ENCODE measurements at places on chromosomes 5 and 9.

DNA sequence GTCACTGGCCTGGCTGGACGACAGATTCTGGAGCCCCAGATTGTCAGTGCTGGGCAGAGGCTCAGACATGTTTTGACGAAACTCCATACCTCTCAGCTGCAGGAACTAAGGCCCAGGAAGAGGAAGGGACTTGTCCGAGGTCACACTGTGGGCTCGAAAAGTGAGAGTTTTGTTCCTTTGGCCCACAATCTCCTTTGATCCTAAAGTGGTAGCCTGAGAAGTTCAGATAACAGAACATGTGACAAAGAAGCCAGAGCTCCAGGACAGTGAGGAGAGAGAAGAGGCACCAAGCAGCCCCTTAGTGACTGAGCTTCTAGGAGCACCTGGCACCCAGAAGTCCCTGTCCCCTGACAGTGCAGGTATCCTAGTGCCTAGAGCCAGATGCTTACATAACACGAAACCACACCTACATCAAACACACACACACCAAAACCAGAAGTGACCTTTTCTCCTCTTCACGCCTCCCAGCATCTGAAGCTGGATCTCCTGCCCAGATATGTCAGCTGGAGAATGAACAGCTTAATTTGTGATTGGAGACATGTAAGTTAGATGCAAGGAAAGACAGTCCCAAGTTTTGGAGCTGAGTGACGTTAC is 88.9 kb downstream of the ADRB2 start:
- DNase-seq: no peak

DNA sequence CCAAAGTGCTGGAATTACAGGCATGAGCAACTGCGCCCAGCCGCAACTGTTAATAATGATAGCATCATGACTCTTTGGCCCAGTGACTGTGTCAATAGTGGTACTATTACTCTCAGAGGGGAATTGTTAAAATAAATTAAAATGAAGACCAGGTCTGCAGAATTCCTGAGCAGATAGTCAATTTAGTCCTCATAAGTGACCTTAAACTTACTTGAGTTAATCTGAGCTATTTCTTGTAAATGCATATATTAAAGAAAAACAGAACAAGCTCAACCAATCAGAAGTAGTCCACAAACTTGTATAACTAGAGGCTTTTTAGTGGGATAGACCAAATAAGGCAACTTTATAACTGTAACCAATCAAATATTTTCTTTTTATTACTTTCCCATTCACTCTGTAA is 1.7 kb upstream of the RECK start:
- no peak for DNase-seq

DNA sequence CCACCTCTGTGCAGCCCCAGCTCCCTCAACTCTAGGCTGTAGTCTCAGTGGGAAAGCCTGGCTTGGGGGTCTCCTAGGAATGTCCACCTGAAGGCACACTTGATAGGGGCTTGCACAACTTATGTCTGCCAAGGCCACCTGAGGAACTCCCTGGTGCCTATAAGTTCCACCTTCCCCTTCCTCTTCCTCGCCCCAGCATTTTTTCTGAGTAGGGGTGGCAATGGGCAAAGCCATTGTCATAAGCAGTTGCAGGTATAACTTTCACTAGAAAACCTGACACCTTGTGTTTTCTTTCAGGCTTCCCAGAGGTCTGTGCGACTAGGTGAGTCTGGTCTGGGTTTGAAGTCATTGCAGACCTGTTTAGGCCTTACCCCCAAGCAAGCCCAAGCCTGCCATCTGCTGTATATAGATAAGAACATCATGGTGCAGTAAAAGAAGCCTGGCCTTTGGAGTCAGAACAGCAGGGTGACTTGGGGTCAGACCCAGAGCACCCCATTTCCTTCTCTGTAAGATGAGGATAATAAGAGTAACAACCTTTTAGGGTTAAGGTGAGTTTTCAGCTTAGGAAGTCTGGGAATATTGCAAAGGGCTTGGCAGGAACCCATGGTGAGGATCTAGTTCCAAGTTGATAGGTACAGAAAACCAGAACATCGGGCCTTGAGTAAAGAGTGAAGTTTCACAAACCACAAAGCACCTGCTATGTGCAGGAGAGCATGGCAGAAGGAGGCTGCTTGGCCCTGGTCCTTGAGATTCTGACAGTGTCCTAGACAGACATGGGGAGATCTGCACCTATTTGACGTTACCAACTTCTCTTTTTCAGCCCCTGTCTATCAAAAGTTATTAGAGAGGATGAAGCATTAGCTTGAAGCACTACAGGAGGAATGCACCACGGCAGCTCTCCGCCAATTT is 33.8 kb downstream of the TGFBI start:
- no peak for DNase-seq

DNA sequence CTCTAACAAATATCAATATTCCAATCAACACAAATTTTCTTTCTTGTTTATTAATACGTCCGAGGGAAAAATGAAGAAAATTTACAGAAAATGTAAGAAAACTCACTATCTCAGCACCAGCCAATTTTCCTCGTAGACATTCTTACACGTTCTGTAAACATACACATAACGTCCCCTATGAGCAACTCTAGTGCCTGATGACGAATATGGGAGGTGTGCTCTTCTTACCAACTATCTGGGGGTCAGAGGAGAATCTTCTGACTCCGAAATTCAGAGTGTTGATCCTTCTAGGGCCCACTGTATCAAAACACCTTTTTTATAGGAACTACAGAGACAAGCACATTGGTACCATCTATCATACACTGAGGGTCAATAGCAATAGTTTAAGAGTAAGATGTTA is 198.7 kb downstream of the GAPVD1 start:
- no peak for DNase-seq

DNA sequence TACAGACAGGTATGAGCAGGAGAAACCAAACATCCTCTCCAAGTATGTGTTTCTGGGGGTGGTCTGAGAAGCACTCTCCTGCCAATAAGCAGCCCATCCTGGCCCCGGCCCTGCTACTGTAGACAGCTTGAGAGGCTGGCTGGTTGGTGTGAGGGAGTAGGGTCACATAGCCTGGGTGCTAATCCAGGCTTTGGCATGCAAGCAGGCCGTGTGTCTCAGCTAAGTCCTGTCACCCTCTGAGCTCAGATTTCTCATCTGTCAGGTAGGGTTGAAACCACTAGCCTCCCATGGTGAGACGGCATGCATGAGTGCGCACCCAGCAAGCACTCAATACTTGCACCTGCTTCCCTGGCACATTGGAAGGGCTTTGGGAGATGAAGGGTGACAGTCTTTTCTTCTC is 49.8 kb upstream of the PHYKPL start:
- no peak for DNase-seq

- no peak for DNase-seq
These were observed 191.1 kb downstream of the EBF1 start for GRCh38 chr5:158908425-158909220.

GRCh38 chr9:93630806-93631411 is 54.5 kb downstream of the PHF2 start:
- no peak for DNase-seq

GRCh38 chr9:77556396-77556795 is 91.7 kb downstream of the GNA14 start:
- DNase-seq: no peak

DNA sequence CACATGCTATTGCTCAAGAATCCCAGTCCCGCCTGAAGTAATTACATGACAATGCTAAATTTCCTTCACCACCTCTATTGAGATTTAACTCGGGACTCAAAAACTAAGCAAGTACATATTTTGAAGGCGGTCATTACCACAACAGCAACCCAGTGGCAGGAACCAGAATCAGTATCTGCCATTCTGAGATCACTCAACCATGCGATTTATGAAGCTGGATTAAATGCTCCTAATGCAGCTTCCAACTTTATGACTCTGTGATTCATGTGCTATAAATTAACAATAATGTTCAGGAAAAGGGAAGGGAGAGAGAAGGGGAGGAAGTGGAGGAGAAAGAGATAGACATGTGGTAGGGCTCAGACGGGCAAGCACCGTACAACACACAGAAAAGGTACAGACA is 194.7 kb downstream of the DNAH5 start:
- DNase-seq: no peak

DNA sequence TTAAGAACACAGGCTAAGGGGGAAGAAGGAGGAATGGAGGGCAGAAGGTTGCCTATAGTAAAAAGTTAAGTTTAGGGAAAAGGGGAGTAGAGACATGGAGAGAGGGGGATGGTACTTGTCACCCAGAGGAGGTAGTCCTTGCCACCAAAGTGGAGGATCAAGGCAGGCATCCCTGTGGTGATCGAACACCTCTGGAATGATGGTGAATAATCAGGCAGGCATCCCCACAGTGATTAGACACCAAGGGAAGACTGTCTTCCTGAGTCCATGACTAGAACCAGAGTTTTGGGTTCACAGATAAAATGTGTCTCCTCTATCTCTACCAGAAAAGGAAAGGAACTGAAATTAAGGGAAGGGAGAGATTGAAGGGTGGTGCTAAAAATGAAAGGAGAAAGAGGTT is 19.2 kb upstream of the HMGCS1 start:
- no peak for DNase-seq

- no peak for DNase-seq
These were observed 194.6 kb downstream of the CSNK1G3 start for GRCh38 chr5:123706531-123706930.

DNA sequence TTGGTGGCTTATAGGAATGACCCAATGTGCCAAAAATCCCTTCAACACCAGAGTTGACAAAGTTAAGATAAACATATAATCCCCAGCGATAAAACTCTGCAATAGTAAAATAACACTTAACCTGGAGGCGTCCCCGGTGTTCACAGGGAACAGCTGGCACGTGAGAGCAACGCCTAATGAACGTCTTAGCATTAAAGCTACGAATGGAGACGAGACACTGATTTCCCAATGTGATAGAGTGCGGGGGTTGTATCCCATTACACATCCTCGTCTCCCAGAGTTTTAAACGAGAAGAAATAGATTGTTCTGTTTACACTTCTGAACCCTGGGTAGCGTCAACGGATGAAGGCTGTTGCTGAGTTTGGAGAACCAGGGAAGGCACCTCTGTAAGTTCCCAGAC is 57.6 kb downstream of the PTCH1 start:
- no peak for DNase-seq

DNA sequence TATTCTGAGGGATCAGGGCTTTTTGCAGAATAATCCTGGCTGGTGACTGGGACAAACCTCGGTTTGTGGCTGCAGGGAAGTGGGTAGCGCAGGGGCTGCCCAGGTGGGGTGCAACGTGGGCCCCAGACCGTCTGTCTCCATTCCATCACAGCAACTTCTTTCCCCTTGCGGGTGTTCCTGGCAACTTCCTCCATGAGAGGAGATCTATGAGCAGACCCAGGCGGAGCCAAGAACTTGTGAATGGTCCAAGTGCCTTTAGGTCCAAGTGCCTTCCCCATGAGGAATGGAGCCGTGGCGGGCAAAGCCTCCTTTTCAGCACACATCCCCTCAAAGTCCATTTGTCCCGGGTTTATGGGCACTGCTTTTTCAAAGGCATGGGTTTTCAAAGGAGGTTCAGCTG is 136.5 kb downstream of the PHF2 start:
- DNase-seq: no peak

- no peak for DNase-seq
These were observed 39.8 kb downstream of the POLK start for GRCh38 chr5:75551471-75551870.

Measured in activated naive CD4-positive, alpha-beta T cell treated with anti-CD3 and anti-CD28 coated beads, Interleukin-2, amount 50 U/mL, for 16 hours (primary cell).